ENCODE measurements at places on chromosomes 7 and 10.

DNA sequence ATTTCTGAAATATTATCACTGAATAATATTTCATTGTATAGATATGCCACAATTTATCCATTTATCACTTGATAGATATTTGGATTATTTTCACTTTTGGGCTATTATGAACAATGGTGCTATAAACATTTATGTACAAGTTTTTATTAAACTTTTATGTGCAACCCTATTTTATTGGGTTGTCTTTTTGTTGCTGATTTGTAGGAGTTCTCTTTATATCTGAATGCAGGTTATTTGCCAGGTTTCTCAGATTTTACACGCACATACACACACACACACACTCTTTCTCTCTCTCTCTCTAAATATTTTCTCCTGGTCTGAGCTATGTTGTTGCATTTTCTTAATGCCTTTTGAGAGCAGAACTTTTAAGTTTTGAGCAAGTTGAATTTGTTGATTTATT lies 36.2 kb downstream of the ADK start:
- no peak for DNase-seq

DNA sequence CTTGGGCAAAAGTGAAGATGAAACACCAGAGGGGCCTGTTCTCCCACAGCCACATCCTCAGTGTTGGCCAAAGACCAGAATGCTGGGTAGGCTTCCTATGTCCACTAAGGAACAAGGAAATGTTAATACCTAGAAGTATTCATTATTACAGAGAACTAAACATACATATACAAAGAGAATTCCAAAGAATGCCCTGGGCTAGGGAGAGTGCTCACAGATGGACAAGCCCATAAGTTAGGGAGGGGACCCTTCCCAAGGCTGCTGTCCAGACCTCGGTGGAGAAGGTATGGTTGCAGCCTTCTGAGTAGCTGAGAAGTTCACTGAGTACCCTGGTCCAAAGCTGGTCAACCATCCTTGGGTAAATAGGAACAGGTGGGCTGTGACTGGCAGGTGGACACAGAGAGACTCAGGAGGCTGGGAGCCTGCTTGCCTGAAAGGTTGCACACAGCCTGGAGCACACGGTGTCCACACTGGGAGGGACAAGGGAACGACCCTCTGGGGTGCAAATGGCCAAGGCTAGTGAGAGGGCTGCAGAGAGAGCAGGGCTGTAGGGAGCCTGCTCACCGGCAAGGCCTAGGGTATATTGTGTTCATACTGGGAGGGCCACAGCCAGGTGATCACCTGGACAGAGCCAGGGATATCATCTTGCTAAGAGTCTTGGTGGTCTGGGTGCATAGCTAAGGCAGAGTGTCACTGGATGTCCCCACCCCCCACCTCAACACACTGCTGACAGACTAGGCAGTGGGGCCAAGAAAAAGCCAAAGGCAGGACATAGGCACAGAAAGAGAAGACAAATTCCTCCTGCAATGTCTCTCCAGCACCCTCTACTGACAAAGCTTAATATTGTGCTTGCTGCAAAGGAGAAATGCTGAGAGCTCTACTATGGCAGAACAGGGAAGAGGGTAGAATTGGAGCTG lies 40.3 kb downstream of the CPVL start:
- no peak for DNase-seq

GRCh38 chr10:45673074-45673648 lies 589 bp upstream of the ZFAND4 start:
- no peak for DNase-seq

DNA sequence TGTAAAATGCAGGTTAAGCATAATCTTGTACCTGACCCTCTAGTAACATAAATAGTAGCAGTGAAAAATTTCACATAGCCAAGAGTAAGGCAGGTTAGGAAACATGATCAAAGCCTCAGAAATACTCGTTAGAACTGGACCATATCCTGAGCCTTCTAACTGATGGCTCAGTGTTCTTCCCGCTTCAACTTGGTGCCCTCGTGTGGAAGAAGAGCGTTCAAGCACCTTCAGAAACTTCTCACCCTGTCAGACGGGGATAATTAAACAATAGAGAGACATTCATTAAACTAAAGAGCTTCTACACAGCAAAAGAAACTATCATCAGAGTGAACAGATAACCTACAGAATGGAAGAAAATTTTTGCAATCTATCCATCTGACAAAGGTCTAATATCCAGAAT lies 124.5 kb downstream of the MYOF start:
- no peak for DNase-seq

GRCh38 chr10:82221601-82222149 lies 346.7 kb downstream of the NRG3 start:
- DNase-seq, result no peak

DNA sequence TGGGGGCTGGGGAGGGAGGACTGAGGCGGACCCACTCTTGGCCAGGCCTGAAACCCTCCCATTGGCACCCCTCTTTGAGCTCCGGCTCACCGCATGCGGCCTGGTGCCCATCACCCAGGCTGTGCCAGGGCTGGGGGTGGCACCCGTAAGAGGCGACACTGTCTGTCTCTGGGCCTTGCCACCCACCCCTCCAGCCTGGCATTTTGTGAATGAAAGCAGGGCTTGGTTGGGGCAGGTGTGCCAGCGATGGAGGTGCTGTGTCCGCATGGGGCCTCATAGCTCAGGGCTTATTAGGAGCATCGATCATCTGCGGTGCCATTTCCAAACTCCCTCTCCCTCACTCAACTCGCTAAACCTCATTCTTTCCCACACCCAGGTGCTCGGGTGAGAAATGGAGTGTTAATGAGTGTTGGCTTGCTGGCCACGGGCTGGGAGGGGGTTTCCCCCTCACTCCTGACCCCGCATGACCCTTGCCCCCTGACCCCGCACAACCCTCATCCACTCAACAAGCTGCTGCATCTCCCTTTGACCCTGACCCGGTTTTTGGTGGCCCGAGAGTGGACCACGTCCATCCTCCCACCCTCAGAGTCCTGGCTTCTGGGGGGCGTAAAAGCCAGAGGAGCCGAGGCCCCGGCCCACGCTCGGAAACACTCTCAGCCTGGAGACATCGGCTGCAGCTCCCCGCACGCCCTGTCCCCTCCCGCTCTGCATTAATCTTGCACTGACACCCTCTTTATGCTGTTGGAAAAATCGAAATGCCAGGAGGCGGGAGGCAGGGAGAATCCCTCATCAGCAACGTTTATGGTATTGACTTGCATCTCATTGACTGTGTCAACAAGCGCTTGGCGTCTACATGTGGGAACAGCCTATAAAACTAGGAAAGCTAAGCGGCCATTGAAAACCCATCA lies 161.2 kb downstream of the DNAJB6 start:
- no peak for DNase-seq

- DNase-seq, result no peak
These were observed 14.4 kb downstream of the MXI1 start for GRCh38 chr10:110221721-110222261.

DNA sequence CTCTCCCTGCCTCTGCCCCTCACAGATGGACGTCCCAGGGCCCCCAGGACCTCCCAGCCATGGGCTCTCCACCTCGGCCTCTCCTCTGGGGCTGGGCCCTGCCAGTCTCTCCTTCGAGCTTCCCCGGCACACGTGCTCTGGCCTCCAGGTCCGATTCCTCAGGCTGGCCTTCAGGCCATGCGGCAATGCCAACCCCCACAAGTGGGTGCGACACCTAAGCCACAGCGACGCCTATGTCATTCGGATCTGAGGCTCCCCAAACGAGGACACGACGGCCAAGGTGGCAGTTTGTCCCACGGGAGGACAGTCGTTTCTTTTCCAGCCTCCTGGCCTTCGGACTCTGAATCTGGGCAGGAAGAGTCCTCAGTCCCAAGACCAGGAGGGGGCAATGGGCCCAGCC lies 5.2 kb downstream of the AP4M1 start:
- DNase-seq, result no peak

GRCh38 chr7:129144834-129145668 lies 544 bp downstream of the TSPAN33 start:
- DNase-seq, result no peak
